Lower lobe of right lung (tissue), 2 donors: ENCODE measurements at places on chromosomes 1 and 21. TPM values are rescaled to one million over a fixed set of nuclear protein-coding genes. Genes with fewer than 3 reads are reported as not detected.
A peak's percentile ranks its signal among the peaks of the same experiment; 100 is the strongest.

The FCRL5 gene
- 1.2 TPM for total RNA-seq

DNA sequence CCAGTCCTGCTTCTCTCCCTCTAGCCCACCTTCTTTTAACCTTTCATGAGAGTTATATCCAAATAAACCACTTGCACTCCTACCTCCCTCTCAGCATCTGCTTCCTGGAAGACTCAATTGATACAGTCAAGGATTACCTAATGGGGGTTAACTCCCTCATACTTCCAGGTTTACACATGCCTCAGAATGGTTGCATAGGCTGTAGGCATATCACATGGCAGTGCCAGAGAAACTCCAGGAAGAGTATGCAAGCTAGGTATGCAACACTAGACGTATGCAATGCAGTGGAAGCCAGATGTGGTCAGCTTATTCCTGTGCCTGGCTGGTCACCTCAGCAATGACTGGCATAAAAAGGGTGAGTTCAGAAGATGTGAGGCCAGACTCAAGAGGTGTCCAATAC is 32.7 kb upstream of the VANGL1 start:
- no peaks in the 10 kb centered on the region for H3K4me1 ChIP-seq
- H3K36me3 ChIP-seq: no peaks in the 10 kb centered on the region
- H3K27me3 ChIP-seq: no peaks in the 10 kb centered on the region
- H3K27ac ChIP-seq: no peak overlapping the region
- no peak for DNase-seq

GRCh38 chr1:173016419-173016818 is 34.3 kb downstream of the TNFSF18 start:
- DNase-seq: no peak
- H3K27ac ChIP-seq: no peak overlapping the region
- no peaks in the 10 kb centered on the region for H3K4me1 ChIP-seq
- no peaks in the 10 kb centered on the region for H3K27me3 ChIP-seq
- H3K36me3 ChIP-seq: no peaks in the 10 kb centered on the region
- no peak overlapping the region for H3K4me3 ChIP-seq

DNA sequence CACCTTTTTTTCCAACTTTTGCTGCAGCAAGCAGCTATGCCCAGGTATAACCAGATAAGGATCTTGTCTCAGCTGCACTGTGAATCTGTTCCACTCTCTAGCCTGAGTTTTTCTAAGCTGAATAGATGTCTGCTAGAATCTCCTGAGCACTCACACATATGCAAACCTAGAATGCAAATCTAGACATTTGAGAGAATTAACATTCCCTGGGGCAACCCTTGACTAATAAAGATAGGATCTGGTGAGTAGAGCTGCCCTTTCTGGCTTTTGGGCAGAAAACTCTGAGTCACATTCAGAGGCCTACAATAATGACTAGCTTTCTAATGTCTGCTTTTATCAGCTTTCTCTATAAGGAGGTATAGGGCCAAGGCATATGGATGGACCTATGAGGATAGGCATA is 61.4 kb upstream of the BARHL2 start:
- H3K27ac ChIP-seq: no peak overlapping the region
- H3K27me3 ChIP-seq: no peaks in the 10 kb centered on the region
- no peaks in the 10 kb centered on the region for H3K4me1 ChIP-seq
- no peak for DNase-seq

DNA sequence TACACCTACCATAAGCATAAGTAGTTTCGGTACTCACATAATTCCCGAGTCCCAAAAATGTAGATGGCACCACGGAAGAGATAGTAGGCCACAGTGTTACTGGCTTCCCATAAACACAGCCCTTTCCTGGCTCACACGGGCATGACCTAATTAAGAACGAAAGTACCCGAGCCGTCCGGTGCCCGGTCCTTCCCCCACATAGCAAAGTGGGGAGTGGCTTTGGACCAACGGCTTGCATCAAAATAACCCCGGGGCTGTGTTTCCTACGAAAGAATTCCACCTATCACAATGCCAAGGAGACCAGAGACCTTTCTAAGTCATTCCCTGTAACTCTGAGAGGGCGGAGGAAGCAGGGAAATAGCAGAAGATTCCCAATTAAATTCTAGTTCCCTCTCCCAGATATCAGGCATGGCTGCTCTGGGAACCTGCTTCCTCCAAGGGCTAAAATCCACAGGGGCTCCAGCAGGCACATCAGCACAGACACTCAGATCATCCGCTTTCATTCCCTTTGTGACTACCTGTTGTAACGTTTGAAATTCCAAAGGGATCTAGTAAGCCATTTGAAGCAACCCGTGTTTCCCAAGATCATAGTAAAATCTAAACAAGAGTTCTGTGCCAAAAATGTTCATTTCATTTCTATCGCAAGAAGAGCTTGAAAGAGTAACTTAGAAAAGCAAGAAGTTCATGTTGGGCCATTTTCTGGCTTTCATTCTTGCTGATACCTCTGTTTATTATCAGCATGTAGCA is at the start of gene TMPRSS3:
TMPRSS3 (minus strand) TSS at position 148 of the 747 bp plus-strand sequence. CDS start 635 bp downstream, outside the sequence.
- H3K27me3 ChIP-seq: no peaks in the 10 kb centered on the region
- H3K36me3 ChIP-seq: no peaks in the 10 kb centered on the region
- DNase-seq: peak; percentile 62
- peak within 1 kb of the TSS; percentile 47 for H3K27ac ChIP-seq
